ENCODE measurements at places on chromosomes 4 and X.

GRCh38 chr4:40563401-40563800 is 66.3 kb downstream of the RBM47 start:
- DNase-seq, result no peak

DNA sequence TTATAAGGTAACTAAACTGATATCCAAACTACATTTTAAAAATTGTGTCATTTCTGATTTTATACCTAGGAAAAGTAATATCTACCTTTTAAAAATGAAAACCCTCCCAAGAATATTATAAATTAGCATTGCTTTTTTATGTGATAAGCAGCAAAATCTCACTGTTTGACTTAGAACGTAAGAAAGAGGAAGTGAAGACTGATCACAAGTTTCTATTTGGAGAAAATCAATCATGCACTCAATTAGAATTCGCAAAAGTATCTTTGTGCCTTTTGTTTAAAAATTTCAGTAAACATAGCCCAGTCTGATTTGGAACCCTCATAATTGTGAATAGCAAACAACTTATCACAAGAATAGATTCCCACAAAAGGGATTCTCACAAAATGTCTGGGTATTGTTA is 142.7 kb downstream of the TENM3 start:
- no peak for DNase-seq

DNA sequence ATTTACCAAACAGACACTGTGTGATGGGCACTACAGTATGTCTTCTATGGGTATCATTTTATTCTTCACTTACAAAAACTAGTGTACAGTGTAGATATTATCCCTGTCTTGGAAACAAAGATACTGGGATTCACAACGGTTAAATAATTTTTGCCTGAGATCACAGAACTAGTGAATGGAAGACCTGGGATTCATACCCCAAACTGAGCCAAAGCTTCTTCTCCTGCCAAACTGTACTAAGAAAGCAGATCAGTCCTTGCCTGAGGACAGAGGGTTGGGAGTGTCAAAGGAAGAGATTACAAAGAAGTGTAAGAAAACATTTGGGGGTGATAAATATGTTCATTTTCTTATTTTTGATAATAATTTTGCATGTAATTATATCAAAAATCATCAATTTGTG is 43.1 kb downstream of the PPA2 start:
- DNase-seq, result no peak

DNA sequence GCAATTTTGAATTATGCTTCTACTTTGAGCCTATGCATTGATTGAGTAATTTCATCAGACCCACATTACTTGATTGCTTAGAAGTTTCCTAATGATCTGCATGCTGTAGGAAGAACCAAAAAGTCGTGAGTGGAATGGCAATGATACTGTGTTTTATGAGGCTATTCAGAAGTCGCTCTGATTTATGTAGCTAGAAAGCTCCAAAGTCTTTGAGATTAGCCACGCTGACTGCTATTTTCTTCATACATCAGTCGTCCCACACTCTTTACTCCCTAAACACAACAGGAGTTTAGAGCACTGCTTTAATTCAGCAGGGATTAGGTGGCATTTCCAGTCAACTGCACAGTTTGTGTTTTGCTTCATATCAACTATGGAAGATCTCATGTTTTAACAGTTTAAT is 4.1 kb downstream of the GRID2 start:
- DNase-seq, result no peak

DNA sequence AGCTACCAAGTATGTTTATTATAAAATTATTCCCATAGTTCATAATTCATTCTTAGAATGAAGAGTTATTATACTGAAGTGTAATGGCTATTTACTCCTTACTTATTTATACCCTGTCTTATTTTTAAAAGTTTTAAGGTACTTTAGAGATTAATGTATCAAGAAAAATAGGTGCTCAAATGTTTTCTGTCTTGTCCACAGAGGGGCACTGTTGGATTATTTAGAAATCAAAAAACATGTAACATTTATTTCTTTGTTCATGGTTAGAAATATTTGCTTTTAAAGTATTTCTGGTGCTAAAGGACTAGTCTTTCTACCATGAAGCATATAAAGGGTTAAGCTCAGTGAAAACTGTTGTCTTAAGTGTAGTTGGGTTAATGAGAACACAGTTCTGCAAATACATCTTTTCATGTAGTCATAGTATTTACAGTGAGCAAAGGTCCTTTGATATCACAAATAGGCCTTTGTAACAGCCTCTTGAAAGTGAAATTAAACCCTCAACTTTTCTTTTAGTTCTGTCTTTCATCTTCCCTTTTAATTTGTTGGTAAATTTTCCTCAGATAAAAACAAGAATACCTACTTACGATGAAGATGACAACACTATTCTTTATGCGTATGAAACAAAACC is 7.7 kb downstream of the SCML1 start:
- DNase-seq, result no peak

GRCh38 chr4:73750730-73751129 is 10.4 kb downstream of the CXCL8 start:
- DNase-seq, result no peak

DNA sequence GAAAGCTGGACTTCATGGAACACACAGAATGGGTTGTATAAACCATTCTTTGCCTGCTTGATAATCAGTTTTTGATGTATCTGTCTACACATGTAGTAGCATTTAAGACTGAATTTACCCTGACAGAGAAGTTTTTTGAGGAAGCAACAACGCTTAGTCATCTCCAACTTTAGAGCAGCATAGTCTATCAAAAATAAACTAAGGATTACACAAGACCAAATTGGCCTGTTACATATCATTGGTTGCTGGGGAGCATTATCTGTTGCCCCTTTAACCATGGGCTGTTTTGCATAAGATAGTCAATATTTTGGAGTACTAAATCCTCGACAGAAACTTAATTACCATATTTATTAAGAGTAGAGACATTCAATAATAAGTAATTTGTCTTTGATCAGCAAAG is 347.4 kb downstream of the FAM47B start:
- no peak for DNase-seq

- DNase-seq, result peak; percentile 37
Measured at GRCh38 chr4:39044956-39045826, 13.0 kb upstream of the TMEM156 start.

All from activated T-cell treated with anti-CD3 and anti-CD28 coated beads for 48 hours (primary cell).